Fibroblast of the conjunctiva (primary cell): ENCODE measurements at places on chromosomes 6 and 20.

- DNase-seq: no peak
Measured at GRCh38 chr6:37956711-37957275, 137.3 kb downstream of the ZFAND3 start.

GRCh38 chr6:136181861-136182260 is 68.2 kb downstream of the MTFR2 start:
- DNase-seq: no peak

DNA sequence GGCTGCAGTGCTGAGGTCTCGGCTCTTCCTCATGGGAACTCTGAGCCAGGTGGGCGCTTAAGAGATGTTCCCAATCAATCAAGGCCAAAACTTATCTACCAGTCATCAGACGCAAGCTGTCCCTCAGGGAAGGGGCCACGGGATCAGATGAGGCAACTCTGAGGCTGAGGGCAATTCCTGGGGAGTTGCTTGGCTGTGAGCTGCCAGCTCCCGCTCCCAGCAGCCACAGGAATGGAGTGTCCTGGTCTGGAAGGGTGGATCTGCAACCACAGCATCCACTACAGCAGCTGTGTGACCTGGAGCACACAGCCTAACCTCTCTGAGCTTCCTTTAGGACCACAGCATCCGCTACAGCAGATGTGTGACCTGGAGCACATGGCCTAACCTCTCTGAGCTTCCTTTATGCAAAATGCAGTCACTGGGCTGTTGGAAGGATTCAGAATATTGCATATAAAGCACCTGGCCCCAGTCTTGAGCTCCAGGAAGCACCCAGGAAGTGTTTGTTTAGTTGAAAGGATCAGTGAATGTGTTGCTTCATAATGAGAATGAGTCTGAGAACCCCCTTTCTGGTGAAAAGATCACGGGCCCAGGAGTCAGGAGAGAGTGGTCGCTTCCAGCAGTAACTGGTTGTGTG is 60.9 kb downstream of the TFAP2C start:
- no peak for DNase-seq

- DNase-seq: no peak
Measured at GRCh38 chr20:21528870-21529269, 15.0 kb upstream of the NKX2-2 start.

- no peak for DNase-seq
Measured at GRCh38 chr6:129699659-129700058, 10.3 kb downstream of the ARHGAP18 start.

DNA sequence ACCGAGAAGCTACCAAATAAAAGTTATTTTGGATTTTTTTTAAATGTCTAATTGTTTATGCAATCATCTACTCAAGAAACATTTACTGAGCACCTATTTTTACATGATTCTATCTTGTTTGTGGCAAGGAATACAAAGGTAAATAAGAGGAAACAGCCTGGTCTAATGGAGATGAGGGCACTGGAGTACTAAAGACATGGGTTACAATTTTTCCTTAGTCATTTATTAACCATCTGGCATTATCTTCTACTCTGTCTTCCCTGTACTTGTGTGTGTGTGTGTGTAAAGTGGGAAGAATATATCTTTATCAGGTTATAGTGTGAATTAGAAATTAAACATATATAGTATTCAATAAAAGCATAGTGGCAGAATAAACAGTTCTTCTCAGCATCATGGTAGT is 455.5 kb upstream of the FLRT3 start:
- no peak for DNase-seq
